ENCODE measurements at places on chromosomes 1 and 21.

- no peak for DNase-seq
Observed at GRCh38 chr1:115156826-115157468, 67.6 kb upstream of the TSPAN2 start.

DNA sequence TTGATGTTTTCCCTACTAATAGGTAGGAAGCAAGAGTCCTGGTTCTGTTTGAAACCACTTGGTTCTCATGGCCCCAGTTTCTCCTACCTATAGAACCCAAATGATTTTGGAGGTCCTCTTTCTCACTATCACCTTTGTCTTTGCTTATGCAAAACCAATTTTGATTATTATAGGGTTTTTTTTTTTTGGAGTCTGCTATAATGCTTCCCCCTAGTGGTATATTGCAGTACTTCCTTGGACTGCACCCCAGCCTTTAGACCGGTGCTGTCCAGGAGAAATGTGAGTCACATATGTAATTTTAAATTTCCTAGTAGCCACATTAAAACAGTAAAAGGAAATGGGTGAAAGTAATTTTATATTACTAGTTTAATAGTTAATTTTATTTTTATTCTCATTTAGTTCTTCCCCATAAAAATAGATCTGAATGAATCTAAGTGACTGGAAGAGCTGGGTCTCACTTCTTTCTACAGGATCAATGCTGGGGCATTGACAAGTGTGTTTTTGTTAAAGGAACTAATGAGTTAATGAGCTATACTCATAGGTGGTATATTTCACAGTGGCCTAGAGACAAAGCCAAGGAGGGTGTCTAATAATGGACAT is 10.6 kb downstream of the FCMR start:
- DNase-seq, result no peak

DNA sequence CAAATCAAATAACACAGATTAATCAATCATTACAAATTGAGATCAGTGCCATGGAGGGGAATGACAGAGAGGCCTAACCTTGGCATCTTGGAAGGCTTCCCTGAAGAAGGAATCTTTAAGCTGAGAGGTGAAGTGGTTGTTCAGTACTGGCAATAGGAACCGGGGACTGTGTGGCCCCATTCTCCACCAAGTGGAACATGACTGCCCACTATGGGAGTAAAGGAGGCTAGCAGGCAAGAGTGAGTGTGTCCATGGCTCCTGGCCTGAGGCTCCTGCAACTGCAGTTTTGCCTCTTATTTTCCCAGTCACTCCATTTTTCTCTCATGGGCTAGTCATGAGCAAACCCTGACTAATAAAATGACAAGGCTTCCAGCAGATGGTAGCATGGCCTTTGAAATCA is 112.2 kb upstream of the GJB5 start:
- DNase-seq, result no peak

GRCh38 chr21:28540514-28540913 is 452.2 kb downstream of the LTN1 start:
- no peak for DNase-seq

DNA sequence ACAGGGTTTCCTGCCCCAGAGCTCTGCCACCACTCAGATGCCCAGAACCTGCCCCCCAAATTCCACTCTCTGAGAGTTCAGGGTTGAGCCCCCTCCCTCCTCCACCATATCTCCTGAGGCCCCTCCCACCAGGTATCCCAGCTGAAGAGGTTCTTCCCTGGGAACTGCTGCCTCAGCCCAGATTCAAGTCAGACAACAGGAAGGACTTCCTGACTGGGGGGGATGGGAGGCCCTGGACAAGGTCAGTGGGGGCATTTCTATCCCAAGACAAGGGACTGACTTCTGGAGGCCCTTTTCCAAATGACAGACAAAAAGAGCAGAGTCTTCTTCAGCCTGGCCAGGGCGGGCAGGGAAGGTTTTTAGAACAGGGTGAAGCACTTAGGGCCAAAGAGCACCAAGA is 24.1 kb upstream of the TENT5B start:
- no peak for DNase-seq

Measured in activated effector memory CD4-positive, alpha-beta T cell treated with Interleukin-2 at 50 U/mL for 16 hours (primary cell).